ENCODE measurements at places on chromosomes 1 and 21.

- no peak for DNase-seq
Observed at GRCh38 chr1:210535761-210536160, 207.1 kb downstream of the HHAT start.

- no peak for DNase-seq
Observed at GRCh38 chr1:219114014-219114413, 59.7 kb upstream of the LYPLAL1 start.

- no peak for DNase-seq
Observed at GRCh38 chr1:67662884-67663283, 22.1 kb upstream of the GADD45A start.

- no peak for DNase-seq
Observed at GRCh38 chr1:228152097-228152917, 2.6 kb downstream of the GJC2 start.

- no peak for DNase-seq
Observed at GRCh38 chr1:118927427-118928187, 60.5 kb downstream of the TBX15 start.

DNA sequence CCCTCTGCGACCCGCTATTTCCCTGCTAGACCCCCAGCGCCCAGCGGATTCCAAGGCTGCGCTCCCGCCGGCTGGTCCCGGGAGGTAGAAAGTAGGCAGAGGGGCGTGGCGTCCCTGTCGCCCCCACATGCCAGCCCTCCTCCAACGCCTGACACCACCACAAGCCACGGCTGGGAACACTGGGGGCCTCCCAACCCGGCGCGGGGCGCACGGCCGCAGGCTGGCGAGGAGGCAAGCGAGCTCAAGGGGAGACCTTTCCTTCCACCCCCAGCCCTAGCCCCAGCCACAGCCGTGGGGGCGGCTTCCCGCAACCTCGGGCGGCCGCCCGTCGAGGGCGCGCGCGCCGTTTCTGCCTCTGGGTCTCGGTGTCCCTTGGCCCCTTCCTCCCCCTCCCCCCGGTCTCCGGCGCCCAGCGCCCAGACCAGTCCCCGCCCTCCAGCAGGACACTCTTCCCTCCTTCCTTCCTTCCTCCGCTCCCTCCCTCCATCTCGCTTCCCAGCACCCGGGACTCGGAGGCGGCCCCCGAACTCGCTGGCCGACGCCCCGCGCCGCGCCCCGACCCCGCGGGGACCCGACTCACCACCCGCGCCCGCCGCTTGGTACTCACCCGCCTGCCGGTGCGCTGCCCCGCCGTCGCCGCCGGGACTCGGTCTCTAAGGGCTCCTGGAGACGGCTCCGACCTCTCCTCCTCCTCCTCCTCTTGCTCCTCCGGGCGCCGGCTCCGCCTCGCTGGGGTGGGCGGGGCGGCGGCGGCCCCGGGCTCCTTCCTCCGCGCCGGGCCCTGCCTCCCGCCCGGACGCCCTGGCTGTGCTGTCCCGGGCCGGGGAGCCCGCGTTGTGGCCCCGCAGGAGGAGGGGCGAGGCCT lies at the start of gene GNG12:
GNG12 (minus strand) TSS at position 731 of the 865 bp plus-strand sequence. CDS start 125,781 bp downstream, outside the sequence.
- no peak for DNase-seq

DNA sequence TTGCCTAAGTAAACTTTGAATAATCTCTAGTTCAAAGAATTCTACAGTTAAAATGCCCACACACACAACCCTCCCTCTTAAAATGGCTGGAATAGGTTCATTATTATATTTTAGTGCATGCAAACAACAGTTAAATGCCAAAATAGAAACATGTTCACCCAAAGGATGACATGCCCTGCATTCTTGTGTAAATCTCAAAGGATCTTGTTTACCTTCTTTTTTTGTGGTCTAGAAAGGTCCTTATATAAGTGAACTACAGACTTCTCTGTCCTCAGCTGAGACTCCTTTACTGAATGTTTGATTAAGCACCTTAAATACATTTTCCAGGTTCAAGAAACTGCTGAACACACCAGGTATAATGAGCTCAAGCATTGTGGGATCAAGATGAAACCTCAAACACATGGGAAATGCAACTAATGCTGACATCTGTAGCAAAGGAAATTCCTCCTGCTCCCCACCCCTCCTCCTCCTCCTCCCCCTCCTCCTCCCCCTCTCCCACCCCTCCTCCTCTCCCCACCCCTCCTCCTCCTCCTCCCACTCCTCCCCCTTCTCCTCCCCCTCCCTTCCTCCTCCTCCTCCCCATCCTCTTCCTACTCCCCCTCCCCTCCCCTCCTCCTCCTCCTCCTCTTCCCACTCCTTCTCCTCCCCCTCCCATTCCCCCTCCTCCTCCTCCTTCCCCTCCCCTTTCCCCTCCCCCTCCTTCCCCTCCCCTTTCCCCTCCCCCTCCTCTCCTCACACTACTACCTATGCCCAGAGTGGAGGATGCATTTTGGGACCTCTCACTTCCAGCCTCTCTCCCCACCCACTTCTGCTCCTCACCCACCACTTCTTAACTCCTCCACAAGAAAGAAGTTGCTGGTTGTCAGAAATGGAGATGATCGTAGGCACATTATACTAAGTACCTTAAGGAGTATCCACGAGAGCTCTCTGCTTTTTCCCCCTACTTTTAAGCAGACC lies 233.9 kb downstream of the MRPL39 start:
- no peak for DNase-seq
